ENCODE measurements at places on chromosomes 6 and 20.

- no peak for DNase-seq
These were observed 49.7 kb downstream of the JPH2 start for GRCh38 chr20:44137266-44137801.

DNA sequence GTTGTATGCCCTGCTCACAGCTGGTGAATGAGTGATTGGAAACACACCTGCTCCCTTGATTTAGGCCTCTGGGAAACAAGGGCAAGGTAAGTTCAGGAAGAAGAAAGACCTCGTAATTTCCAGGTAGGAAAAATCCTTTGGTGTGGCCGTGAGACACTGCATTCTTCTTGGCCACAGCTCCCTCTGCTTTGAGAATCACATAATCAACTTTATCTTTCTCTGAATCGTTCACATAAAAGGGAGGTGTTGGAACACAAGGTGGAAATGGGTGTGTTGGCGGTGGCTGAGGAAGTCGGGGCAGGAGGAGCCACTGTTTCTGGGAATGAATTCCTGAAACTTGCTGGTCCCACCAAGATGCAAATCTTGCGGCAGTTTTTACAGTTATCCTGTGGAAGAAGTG is 25.9 kb downstream of the FAM209B start:
- DNase-seq: no peak

DNA sequence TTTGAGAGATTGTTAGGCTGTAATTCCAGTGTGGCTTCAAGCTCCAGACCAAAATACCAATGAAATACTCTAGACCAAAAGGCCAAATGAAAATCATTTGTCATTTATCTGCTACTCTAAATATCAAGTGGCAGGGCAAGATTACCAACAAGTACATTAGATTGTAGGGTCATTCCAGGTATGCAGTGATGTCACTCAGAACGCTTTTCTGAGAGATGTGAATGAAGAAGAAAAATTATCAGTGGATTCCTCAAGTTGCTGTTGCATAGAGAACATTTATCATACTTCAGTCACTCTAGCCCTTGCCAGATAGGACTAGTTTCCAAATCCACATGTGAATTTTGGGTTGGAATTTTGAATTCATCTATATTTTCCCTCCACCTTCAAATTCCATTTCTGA is 65.0 kb downstream of the ZFAND3 start:
- no peak for DNase-seq

DNA sequence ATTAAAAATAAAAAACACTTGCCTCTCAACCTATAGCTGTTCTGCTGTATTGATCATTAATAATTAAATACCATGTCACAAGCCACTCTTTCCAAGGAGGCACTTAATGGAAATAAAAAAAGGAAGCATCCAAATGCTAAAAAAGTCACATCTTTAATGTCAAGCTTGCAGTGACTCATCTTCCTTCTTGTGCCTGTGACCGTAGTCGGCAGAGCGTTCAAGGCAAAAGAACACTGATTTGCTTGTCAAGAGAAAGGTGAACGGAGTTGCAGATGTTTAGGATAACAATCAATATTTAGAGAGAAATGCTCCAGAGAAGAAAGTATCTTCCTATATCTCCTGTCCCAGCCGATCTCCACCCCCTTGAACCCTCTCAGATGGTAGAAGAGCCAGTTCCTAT is 341.0 kb upstream of the OPRM1 start:
- no peak for DNase-seq

GRCh38 chr6:55545791-55546190 is 33.2 kb downstream of the HMGCLL1 start:
- no peak for DNase-seq

GRCh38 chr6:93454533-93454932 is 35.2 kb upstream of the EPHA7 start:
- peak; percentile 0 for DNase-seq

DNA sequence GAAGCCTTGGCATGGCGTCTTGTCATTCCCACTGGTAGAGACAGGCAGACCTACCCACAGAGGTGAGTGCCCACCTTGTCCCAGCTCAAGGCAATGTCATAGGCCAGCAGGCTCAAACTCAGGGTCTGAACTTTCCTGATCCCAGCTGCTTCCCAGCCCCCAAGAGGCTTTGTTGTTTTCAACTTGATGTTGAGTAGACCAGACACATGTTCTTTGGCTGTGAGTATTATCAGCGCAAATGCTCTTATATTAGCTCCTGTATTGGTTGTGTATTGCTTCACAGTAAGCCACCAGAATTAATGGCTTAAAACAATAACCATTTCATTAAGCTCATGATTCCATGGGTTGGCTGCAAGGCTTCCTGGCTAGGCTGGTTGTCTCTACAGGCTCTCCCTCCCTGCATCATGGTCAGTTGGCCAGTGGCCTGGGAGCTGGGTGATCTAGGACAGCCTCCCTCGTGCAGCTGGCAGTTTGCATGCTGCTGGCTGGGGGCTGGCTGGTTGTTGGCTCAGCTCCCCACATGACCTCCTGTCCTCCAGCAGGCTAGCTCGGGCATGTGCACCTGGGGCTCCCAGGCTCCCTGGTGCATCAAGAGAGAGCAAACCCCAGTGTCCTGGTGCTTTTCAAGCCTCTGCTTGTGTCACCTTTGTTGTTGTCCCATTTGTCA is 21.6 kb downstream of the TOX2 start:
- no peak for DNase-seq

DNA sequence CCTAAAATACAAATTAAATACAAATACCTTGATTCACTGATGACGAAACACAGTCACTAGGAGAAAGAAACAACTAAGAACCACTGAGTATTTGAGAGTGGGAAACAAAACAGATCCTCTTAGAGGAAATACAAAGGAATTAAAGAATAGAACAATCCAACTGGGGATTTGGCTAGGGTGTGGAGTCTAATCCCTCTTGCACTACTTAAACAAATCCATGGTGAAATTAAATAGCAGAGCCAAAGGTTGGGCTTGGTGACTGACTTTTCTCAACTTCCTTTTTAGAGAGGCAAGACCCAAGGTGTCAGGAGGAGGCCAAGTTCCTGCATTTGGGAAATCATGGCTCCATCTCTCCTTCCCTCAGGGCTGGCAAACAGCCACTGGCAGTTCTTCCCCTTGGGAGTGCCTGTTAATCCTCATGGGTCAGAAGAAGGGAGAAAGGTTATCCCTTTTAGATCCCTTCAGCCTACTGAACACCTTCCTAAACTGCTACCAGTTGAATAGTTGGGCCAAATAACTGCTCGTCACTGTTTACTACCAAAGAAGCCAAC is 101.2 kb upstream of the TRAF3IP2 start:
- no peak for DNase-seq

GRCh38 chr6:163380216-163380615 is 34.3 kb upstream of the QKI start:
- DNase-seq: no peak

- no peak for DNase-seq
These were observed 23.0 kb downstream of the LATS1 start for GRCh38 chr6:149694921-149695320.

GRCh38 chr6:34773916-34774315 is 16.6 kb downstream of the SNRPC start:
- no peak for DNase-seq

GRCh38 chr6:136782021-136782770 is 10.1 kb downstream of the MAP3K5 start:
- no peak for DNase-seq

DNA sequence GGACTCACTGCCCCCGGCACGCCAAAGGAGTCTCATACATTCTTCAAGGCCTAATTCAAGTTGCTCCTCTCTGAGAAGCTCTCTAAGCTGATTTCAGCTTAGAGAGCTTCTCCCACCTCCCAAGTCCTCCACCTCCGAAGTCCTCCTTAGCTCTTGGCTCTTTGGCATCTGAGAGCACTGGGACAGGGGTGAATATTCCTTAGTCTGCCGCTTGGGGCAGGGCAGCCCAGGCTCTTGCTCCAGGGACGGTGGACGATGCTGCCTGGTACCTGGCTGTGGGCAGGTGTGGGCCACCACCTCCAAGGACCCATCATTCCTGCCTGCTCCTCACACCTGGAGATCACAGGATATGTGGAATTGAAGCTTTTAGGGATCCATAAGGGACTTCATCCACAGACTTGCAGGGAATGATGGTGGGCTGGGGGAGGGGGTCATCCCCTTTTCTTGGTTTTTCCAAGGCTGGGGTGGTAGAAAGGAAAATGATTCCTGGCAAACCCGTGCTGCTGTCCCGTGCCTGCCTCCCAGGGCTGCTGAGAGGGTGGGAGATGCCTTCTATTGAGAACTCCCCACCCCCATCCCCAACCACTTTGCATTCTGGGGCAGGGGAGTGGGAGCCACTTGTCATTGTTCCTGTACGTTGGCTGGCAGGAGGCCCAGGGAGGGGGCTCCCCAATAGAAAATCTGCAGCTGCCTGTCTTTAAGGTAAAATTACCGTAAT is 57.4 kb downstream of the ARHGAP40 start:
- peak; percentile 69 for DNase-seq

GRCh38 chr6:23145781-23146180 is 576.4 kb downstream of the HDGFL1 start:
- no peak for DNase-seq

DNA sequence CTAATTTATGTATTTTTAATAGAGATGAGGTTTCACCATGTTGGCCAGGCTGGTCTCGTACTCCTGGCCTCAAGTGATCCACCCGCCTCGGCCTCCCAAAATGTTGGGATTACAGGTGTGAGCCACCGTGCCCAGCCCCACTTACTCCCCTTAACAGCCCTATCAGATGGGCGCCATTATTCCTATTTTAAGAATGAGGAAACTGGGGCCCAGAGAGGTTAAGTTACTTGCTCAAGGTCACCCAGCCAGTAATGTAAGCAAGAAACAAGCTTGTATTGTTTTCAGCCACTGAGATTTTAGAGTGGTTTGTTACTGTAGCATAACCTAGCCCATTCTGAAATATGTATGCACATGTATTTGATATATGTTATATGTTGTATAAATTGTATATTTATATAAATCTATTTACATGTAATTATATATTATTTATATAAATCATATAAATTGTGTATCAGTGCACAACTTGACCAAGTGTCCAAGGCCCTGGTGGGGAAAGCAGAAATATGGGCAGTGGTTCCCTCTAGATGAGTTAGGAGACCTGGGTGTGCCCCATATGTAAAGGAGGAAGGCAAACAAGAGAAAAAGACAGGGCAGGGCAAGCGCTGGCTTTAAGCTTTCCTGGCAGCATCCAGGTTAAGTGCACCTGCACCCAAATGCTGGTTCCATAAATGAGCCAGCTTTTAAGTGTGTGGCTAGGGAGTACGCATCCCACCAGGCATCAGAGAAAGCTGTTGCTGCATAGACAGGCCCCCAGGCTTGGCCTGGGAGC is 1.2 kb upstream of the GUCA1A start:
- DNase-seq: no peak

DNA sequence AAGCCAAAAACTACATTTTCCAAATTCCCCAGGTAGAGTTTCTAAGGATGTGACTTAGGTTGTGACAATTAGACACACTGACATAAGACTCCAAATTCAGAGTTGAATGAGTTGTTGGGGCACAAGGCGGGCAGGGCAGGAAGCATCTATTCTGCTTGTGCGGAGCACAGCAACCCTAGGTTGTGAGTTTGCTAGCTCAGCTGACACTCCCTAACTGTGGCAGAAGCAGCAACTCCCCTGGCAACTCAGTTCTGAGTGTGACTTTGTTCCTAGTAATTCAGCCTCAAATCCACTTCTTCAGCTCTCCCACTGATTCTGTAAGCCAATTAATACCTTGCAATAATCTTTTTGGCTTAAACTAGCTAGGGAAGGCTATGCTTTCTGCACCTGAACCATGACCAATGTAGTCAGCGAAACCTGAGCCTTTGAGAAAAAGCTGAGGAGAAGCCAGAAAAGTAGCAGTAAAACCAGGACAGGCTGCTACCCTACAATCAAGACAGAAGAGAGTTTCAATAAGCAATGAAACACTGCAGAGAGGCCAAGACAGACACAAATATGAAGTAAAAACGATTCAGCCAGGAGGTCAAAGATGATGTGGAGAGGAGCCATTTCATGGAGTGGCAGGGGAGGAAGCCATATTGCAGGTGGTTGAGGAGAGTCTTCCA is 30.0 kb upstream of the PAQR8 start:
- no peak for DNase-seq
